ENCODE measurements at places on chromosomes 1 and 21.

- DNase-seq = no peak
Measured at GRCh38 chr1:36775716-36776115, 258.6 kb downstream of the GRIK3 start.

GRCh38 chr1:217453816-217454215 lies 177.1 kb downstream of the GPATCH2 start:
- no peak for DNase-seq

DNA sequence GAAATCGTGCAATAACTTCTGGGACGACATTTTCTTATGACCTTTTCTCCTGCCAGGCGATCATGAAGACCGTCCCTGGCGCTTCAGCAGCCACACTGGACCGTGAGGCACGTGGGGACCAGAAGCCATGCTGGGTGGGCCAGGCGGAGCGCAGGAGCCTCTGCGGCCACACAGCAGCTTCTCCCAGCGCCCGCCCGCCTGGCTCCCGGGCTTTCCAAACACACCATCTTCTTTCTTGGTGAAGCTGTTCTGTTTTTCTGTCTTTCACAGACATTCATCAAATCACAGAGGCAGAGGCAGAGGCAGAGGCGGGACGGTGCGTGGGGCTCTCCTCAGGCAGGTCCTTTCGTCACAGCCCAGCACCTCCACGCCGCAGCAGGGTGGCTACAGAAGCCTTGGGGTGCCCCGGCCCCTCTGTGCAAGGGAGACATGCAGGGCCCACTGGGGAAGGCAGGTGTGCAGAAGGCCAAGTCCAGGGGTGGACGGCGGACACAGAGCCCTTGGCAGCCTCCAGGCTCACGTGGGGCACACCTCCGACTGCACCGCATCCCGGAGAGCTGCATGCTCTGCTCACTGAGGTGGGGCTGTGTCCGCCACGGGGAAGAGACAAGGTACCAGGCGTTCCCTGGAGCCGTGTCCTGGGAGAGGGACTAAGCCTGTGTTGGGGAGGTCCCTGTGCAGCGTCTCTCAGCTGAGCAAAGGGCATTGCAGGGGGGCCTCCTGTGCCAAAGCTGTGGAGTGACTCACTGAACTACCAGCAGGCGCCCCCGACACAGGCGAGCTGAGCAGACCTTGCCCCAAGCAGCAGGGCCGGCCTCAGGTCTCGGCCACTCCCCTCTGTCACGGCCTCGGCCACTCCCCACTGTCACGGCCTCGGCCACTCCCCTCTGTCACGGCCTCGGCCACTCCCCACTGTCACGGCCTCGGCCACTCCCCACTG lies 2.6 kb upstream of the TMEM240 start:
- no peak for DNase-seq

DNA sequence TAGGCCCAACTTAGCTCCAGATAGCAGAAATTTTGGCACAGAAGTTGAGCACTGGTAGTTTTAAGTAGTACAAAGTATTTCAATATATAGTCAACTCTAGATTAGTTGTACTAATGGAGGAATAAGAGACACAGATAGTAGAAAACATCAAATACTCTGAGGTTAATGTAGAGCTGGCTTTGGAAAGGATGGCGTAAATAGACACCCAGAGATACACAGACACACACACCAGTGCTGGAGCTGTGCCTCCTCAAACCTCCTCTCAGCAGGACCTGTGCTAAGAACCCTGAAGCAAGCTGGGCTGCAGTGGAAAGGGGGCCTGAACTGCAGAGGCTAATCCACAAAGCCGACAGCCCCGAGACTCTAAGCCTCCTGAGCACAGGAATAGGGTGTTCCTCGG lies 67.0 kb upstream of the EDEM3 start:
- DNase-seq = no peak

GRCh38 chr1:30478799-30479563 lies 244.4 kb downstream of the MATN1 start:
- DNase-seq = no peak

- no peak for DNase-seq
Measured at GRCh38 chr1:222994511-222995235, 148.4 kb downstream of the TLR5 start.

DNA sequence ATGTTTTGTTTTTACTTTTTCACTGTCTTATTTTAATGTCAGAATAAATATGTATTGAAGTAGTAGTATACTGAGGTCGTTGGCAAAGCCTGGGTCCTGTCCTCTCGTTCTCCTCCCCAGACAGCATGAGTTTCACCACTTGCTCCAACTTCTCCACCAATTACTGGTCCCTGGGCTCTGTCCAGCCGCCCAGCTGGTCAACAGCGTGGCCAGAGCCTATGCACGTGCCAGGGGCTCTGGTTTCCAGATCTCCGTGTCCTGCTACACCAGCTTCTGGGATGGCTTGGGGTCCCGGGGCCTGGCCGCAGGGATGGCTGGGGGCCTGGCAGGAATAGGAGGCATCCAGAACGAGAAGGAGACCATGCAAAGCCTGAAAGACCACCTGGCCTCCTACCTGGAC lies 19.3 kb downstream of the PTPN14 start:
- DNase-seq = no peak

DNA sequence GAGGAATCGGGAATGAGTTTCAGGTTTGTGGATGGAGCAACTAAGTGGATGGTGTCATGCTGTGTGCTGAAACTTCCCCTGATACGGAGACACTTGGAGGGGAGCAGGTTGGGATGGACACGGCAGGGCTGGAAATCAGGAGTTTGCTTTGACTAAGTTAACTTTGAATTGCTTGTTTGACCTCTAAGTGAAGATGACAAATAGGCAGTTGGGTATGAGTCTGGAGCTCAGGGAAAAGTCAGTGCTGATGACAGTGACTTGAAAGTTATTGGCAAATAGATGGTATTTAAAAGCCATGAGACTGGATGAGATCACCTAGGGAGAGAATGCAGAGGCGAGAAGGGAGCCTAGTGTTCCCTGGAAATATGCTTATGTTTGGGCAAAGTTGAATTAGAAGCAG lies 12.8 kb upstream of the ZSCAN20 start:
- no peak for DNase-seq

DNA sequence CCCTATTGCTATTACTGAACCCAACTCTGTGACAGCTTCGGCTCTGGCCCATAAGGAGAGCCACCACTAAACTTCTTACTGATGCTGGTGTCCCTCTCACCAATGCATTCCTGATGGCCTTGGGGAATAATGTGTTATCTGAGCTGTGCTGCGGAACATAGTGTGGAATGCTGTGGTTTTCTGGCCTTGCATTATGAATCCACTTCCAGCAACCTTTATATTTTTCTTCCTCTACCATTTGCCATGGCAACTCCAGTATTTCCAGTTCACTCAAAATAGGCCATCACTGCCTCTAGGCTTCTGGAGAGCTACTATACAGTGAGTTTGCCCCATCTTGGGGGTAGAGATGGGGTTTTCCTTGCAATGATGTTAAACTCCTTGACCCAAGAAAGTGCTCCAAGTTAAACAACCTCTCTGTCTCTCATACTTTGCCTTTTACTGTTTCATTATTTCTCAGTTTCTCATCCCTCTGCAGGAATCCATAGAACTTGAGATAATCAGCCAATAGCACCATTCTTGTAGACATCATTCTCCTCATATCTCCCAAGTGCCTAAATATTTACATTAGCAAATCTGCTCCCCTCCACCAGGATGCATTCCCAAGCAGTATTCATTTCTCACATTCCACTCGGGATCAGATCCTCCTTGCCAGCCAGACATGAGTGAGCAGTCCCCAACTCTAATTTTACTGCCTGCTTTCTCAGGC lies 11.1 kb upstream of the RAVER2 start:
- no peak for DNase-seq

DNA sequence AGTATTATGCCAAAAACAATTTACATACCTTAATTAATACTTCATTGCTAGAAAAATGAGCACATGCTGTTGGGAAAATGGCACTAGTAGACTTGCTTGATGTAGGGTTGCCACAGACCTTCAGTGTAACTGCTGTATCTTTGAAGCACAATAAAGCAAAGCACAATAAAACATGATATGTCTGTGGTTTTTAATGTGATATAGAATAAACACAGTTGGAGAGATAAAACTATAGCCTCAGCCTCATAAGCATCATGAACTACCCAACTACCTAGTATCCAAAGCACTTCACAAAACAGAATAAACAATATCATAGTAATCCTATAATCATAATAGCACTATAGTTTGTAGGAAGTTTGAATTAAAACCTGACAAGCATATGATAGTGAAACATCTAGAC lies 143.5 kb downstream of the SYT14 start:
- DNase-seq = no peak

Data from retinal pigment epithelial cell (primary cell).